NB4 (cell line): ENCODE measurements at places on chromosomes 11 and 22.

GRCh38 chr11:16874275-16874975, 136.0 kb downstream of the C11orf58 start:
- no peak for DNase-seq

DNA sequence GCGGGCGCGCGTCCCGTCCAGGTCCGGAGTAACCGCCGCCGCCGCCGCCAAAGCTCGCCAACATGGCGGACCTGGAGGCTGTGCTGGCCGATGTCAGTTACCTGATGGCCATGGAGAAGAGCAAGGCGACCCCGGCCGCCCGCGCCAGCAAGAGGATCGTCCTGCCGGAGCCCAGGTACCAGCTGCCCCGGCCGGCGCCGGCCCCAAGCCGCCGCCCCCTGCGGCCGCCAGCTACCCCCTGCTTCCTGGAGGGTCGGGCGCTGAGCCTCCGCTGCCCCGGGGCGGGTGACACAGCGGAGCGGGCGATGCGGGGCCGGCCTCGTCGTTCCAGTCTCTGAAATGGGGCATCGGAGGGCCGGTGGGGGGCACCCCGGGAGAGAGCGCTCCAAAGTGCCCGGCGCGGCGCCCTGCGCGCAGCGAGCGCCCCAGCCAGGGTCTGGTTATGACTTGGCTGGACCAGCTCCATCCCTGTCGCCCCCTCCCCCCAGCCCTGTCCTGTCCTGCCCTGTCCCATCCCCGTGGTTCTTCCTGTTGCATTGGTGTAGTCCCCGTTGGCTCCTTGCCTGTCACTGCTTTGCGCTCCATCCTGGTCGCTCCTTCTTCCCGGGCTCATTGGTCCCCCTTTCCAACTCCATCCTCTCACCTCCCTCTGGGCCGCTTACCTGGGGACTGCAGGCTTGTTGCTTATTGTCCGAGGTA, 653 bp downstream of the GRK3 start:
- DNase-seq: peak; percentile 43

- no peak for DNase-seq
Observed at GRCh38 chr11:64290352-64291261, 495 bp upstream of the KCNK4 start.

DNA sequence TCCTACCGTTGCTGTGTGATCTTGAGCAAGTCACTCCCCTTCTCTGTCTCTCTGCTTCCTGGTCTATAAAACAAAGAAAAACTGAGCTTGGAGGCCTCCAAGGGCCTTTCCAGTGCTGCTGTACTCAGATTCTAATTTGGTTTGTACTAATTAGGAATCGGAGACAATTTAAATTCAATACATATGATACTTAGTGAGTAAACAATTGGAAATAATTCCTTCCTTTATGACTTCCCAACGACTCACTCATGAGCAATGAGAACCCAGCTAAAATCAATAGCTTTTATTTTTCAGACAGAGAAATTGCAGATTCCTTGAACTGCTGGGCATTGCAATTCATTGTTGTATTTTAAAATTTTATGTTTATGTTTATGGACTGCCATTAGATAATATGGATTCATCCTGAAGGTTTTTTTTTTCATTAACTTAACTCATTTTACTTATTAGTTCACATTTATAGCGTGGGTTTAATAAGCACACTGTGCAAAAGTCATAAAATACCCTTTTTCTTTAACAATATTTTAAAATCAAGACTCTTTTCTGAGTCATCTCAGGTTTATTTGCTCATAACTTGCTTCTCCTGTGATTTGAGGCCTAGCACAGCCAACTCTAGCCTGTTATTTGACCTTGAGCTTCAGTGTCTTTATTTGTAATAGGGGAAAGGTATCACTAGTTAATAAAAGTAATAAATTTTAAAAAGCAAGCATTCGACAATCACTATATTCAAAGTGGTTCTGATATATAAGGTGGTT, 95.8 kb downstream of the TP53I11 start:
- no peak for DNase-seq

DNA sequence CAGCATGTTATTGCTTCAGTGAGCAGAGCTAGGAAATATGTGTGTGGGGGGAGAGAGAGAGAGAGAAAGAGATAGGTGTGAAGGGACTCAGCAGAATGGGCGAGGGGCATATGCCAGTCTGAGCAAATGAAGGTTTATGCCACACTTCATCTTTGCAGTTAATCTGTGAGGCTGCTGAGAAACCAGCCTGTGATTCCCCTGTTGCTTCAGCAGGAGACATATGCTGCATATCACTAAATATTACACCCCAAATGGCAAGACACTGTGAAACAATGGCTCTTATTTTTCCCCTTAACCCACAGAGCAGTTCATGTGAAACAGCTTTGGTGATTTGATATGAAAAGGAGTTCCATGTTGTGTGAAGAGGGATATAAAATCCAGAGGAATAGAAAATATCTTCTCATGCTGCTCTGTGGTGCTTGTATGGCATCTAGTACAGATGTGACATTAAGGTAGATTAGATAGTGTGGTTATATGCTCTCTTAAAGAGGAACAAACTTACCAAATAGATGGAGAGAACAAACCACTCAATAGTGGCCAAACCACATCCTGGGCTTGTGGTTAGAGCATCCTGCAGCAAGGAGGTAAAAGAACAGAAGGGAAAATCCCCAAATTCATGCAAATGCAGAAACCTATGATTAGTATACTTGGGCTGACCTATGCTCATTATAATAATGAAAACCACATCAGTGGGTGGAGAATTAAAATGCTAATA, 864.2 kb downstream of the FAM181B start:
- DNase-seq: peak; percentile 95

DNA sequence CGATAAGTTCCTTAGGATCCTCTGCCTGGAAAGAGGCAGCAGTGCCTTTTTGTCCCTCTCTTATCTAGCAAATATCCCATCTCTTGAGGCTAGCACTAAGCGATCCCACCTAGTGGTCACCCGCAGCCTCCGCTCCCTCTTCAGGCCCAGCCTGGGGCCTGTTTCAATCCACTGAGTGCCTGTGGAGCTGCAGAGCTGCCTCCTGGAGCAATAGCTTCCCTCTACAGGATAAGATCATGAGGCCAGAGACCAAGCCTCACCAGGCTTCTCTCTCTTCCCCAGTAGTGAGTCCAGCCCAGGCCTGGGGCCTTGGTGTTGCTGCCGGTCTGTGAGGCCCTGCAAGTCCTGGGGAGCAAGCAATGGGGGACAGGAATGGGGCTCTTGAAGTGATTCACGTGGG, 65.8 kb downstream of the SLC22A12 start:
- DNase-seq: peak; percentile 49

- DNase-seq: no peak
Observed at GRCh38 chr11:19670030-19670791, 42.4 kb upstream of the NAV2 start.

DNA sequence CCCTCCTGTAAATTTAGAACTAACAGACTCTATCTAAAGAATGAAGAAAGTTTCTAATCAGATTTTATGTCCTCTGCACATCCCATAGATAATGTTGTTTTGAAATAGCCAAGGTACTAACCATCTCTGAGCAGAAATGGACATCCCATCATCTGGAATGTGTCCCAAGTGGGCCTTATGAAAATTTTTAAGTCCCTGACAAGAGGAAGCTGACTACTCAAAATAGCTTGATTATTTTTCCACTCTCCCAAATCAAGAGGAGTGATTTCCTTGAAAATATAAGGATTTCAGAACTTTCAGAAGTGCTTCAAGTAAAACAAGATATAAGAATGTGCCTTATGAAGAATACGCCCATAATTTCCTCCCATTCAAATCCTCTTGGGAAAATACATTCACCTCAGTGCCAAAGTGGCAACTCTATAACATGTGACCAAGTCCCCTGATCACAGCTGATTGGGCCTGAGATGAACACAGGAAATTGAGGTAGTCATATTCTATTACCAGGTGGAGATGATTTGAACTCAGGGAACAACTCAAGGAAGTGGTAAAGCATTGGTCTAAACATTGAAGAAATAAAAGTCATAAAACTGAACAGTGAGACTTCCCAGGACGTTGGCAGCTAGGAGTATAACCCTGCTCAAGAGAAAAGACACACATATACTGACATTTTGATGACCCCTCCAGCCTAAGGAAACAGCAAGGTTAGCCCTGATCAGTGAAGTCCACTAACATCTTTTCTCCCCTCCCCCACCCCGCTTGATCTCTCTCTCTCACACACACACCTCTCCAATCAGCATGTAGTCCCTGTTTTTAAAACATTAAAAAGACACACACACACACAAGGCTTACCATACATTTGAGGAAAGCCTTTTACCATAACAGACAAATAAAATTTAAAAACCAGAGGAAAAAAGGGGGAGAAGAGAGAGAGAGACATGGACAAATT, 70.8 kb upstream of the TEAD1 start:
- DNase-seq: no peak

DNA sequence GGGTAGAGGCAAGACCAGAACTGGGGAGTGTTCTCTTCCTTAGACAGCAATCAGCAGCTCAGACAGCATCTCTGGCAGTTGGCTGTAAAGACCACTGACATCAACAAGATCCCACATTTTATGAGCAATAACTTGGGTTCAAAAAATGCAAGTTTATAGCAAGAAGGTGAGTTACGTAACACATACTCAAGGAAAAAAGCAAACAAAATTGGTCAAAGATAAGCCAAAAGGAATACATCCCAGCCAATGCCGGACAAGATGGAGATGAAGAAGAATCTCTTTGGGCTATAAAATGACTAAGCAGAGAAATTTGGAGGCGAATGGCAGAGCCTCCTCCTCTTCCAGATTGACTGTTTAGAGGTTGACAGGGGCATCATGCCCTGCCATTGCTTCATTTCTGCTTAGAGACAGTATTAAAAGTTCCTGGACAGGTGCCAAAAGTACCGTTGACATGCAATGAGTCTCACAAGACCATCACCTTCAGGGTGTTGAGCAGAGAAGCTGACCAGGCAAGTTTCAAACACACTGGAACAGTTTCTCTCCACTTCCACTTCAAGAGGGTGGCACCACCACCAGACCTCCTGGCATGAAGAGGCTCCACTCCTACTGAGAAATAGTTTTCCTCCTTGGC, 55.9 kb downstream of the ENDOD1 start:
- no peak for DNase-seq

DNA sequence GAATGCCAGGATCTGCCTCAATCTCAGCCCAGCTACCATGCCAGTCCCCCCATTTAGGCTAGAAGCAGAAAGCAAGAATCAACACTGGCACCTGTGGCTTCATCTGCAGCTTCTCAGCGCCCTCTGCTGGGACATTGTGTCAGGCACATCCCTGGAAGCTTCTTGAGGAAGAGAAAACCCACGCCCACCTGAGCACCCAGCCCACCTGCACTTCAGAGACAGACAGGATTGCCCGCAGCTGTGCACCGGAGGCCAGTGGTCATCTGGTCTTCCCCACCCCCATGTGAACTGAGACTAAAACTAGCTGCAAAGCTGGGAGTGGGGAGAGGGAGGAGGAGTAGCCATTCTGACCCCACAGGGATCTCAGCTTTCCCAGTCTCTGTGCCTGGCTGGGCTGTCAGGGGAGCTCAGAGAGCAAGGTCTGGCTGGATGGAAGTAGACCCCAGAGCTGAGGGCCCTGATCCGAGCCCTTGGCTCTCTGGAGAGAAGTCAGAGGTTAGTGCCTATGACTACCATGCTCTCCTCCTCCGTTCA, 66.8 kb downstream of the FEZ1 start:
- DNase-seq: peak; percentile 67

GRCh38 chr11:61413496-61413895, 16.3 kb downstream of the CPSF7 start:
- DNase-seq: no peak

- no peak for DNase-seq
Observed at GRCh38 chr11:58058276-58059006, 27.7 kb downstream of the OR6Q1 start.

GRCh38 chr11:91299980-91300379, 924.6 kb upstream of the FAT3 start:
- DNase-seq: peak; percentile 8

- DNase-seq: peak; percentile 16
Observed at GRCh38 chr11:127003260-127003981, 2.9 kb upstream of the KIRREL3 start.

DNA sequence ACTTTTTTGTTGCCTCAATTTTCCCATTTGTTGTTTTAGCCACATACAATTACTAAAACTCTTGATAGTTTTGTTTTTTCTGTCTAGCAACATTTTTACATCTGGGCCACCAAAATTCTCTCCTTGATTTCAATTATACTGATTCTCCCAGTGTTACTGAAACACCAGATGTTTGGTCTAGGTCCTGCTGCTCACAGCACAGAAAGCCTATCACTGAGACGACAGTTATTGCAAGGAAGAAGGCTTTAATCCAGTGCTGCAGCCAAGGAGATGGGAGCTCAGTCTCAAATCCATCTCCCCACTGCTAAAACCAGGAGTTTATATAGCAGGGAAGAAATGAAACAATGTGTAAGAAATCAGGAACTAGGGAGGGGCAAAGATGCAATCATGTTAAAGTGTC, 837.7 kb upstream of the CNTN5 start:
- DNase-seq: no peak

DNA sequence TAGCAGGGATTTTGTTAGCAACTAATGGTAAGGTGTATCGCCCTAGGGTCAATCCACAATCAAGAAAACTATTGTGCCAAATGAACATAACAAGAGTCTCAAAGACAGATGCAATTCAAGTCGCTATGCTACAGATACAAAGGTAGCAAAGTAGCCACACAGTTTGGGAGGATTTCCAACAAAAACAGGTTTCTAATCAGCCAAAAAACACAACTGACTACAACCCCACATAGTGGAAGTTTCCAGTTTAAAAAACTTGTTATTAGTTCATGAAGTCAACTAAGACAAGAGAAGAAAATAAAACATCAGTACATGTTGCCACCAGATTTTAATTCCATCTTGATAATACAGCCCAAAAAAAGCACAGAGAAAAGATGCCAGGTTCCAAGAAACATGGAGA, 38.0 kb downstream of the MYH9 start:
- DNase-seq: no peak

DNA sequence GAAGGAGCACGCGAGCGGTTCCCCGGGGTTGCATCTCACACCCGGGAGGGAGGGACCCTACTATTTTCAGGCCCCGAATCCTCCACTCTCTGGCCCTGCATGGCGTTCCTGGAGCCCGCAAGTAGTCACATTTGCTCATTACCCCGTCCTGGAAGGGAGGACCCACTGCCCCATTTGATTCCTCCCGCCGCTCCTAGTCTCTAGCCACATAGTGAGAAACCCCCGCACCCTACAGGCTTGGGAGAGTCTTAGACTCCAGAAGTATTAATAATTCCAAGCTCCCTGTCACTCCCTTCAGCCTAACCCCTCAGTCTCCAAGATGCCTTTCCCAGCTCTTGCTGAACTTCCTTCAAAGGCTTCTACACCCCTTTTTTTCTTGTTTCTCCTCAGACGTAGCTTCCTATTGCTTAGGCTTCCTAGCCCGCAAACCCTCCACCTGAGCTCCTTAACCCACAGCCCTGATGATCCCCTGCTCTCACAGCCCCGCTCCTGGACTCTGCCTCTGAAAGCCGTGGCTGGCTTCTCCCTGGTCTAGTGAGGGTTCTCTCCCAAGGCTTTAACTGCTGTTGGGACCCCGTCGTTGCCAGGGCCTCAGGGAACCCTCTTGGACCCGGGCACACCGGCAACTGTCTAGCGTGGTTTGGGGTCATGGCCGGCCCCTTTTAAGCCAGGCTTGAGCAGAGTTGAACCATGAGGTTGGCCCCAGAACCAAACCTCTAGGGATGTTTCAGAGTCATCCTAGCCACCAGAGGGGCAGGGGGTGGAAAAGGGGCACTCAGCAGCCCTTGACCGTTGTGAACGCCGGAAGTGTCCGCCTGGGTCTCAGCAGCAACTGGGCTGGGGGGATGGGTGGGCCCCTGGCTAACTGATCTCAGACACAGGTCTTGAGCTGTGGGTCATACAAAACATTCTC, 862 bp downstream of the GGA1 start:
- peak; percentile 80 for DNase-seq

- DNase-seq: peak; percentile 83
Observed at GRCh38 chr11:76807206-76807875, 24.2 kb downstream of the TSKU start.

- no peak for DNase-seq
Observed at GRCh38 chr11:34298871-34299270, 58.9 kb downstream of the ABTB2 start.
